ENCODE measurements at places on chromosomes 6 and 20.

DNA sequence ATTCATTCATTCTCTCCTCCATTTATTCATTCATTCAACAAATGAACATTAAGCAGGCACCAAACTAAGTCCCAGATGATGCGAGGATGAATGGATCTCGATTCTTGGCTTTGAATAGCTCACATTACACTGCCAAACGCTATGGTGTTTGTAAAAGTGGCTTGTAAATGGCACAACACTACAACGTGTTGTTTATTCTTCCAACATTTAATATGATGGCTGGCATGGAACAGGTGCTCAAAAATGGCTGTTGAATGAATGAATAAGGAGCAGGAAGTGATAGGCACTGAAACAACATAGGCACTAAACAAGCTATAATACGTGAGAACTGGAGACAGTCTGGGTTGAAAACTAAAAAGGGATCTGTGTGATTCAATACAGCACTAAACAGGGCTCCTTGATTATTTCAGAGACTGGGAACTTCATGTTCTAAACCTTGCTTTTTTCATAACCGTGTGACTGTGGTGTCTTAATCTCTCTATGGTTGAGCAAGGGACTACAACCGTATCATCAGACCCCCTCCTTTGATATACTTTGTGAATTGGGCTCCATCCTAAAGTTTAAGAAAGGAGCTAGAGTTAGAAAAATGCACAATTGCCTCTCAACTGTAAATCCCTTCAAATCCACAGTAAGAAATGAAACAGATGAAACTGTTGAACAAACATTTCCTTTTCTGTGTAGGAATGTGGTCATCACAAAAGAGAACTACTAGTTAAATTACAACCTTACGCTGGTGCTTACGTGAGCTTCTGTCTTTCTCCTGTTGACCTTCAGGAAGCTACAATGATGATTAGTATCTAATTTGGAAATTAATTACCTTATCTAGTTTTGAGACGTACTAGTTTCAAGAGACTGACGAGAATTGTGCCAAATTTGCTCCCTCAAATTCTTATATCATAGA lies 16.9 kb upstream of the SLC16A10 start:
- DNase-seq, result no peak

GRCh38 chr6:118188561-118188960 lies 281.5 kb downstream of the SLC35F1 start:
- DNase-seq, result no peak

DNA sequence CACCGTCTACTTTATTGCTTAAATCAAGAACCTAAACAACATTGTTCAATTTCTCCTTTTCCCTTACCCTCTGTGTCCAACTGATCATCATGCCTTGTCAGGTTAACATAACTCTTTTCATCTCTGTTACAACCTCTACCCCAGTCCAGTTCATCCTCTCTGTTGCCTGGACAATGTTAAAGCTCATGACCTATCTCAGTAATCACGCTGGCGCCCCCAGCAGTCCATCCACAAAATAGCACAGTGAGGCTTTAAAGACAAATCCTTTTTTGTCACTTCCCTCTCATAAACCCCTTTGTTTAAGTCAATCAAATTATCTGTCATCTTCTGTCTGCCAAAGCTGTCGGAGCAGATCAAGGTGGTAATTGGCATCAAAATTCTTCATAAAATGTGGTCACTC lies 140.1 kb downstream of the QKI start:
- peak; percentile 20 for DNase-seq

- no peak for DNase-seq
Observed at GRCh38 chr20:45087814-45088213, 13.1 kb downstream of the KCNS1 start.

GRCh38 chr6:15620611-15621010 lies 42.2 kb downstream of the DTNBP1 start:
- DNase-seq, result no peak

DNA sequence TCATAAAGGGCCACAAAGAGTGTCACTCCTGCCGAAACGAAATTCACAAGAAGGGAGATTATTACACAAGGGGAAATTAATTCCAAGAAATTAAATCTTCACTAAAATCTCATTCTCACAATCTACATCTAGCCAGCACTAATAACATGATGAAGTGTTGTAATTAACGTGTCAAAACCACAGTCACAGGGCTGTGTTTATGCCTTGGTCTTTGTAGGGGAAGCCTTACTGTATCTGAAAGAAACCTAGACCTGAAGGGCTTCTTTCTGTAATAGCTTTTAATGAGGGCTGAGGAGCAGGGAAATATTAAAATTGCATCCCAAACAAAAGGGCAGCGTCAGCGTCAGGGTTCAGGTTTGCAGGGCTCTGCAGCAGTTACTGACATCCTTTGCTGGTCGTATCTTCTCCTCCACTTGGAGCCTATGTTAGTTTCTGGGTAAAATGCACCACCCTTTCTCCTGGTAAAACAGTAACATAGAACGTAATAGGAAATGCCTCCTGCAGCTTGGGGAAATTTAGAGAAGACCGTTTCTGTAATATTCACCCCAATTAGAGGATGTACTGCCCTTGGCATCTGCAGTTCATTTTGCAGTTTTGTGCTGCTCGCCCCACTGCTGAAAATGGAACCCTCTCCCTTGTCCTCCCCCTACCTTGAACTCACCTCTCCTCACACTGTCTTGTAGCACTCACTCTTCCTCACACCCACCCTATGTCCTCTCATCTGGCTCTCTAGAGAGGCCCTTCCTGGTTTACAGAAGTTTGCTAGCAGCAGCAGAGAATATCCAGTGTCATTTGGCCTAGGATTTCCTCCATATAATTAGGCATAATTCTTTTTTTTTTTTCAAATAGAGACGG lies 109.0 kb upstream of the TRAF3IP2 start:
- DNase-seq, result no peak

DNA sequence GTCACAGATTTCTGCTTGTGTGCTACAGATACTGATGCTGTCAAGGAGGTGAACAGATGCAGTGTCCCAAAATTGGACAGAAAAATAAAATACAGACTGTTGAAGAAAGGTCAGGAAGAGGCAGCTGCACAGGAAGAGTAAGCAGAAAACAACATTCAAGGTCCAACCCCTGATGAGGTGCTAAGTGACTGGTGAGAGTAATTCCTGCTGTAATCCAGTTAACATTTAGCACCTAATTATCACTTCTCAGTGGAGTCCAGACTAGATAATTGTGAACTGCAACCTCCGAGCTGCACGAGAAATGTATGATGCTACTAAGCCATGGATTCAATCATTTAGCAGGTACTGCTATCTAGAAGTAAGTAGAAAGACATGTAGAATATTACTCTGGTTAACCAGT lies 36.3 kb upstream of the NRSN1 start:
- DNase-seq, result no peak

- DNase-seq, result no peak
Observed at GRCh38 chr6:140002396-140003022, 628.1 kb upstream of the CITED2 start.

- DNase-seq, result no peak
Observed at GRCh38 chr6:97702248-97702647, 419.2 kb upstream of the MMS22L start.

DNA sequence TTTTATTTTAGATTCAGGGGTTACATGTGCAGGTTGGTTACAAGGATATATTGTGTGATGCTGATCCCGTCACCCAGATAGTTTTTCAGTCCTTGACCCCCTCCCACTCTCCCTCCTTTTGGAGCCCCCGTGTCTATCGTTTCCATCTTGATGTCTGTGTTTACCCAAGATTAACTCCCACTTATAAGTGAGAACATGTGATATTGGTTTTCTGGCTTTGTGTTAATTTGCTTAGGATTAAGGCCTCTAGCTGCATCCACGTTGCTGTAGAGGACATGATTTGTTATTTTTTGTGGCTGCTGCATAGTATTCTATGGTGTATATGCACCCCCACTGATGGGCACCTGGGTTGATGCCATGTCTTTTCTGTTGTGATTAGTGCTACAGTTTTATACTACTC lies 178.6 kb downstream of the PLCB1 start:
- no peak for DNase-seq
